CD4-positive, alpha-beta T cell treated with Interferon gamma for 1 hour (primary cell): ENCODE measurements at places on chromosomes 16 and 17.

GRCh38 chr16:80171746-80172145 is 369.0 kb upstream of the DYNLRB2 start:
- no peak for DNase-seq

DNA sequence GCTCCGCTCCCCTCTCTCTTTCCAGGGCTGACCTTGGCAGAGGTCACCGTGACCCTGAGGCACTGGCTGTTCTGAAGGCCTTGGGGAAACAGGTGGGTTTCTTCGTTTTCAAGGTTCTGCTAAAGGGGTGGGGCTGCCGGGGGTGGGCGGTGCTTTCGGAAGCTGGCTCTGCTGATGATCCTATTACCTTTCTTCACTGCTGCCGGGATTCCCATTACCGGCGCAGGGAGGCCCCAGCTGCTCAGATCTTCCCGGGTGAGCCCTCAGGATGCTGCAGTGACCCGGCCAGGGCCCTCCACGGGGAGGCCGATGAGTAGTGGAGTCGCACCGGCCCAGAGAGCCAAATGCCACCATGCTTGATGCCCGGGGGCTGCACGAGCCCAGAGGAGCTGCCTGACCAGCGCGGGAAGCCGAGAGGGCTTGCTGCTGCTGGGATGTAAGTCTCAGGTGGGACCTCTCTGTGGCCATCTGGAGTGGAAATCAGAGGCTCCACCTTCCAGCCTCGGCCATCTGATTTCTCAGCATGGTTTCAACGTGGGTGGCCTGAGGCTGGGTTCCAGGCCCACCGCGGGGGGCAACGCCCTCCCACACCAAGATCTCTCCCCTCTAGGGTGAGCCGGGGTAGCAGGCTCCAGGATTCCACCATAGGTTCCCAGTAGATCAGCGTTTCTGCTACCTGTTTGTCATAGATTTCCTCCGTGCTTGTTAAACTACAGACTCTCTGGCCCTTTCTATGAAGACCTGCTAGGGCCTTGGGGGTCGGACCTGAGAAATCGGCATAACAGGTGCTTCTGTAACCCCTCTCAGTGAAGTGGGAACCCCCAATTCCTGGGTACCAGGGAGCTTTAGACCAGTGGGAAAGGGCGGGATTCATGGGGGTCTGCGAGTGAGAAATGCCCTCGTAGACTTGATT is 21.6 kb upstream of the ADCY7 start:
- DNase-seq, result no peak

- DNase-seq, result peak; percentile 79
Measured at GRCh38 chr16:57757326-57757786, 21.8 kb downstream of the KATNB1 start.

DNA sequence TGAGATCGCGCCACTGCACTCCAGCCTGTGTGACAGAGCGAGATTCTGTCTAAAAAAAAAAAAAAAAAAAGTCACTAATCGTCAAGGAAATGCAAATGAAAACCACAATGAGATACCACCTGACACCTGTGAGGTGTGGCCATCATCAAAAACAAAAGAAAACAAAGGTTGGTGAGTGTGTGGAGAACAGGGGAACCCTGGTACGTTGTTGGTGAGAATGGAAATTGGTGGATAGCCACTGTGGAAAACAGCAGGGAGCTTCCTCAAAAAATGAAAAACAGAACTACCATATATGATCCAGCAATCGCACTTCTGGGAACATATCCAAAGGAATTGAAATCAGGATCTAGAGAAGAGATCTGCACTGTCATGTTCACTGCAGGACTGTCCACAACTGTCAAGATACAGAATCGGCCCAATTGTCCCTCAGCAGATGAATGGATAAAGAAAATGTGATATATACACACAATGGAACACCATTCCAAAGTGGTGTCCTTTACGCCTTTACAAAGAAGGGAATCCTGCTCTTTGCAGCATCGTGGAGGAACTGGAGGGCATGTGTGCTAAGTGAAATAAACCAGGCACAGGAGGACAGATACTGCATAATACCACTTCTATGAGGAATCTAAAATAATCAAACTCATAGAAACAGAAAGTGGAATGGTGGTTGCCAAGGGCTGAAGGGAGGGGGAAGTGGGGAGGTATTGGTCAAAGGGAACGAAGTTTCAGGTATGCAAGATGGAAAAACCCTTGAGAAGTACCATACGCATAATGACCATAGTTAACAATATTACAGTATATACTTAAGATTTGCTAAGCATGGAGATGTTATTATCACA is 63.5 kb upstream of the PLCG2 start:
- DNase-seq, result peak; percentile 32

DNA sequence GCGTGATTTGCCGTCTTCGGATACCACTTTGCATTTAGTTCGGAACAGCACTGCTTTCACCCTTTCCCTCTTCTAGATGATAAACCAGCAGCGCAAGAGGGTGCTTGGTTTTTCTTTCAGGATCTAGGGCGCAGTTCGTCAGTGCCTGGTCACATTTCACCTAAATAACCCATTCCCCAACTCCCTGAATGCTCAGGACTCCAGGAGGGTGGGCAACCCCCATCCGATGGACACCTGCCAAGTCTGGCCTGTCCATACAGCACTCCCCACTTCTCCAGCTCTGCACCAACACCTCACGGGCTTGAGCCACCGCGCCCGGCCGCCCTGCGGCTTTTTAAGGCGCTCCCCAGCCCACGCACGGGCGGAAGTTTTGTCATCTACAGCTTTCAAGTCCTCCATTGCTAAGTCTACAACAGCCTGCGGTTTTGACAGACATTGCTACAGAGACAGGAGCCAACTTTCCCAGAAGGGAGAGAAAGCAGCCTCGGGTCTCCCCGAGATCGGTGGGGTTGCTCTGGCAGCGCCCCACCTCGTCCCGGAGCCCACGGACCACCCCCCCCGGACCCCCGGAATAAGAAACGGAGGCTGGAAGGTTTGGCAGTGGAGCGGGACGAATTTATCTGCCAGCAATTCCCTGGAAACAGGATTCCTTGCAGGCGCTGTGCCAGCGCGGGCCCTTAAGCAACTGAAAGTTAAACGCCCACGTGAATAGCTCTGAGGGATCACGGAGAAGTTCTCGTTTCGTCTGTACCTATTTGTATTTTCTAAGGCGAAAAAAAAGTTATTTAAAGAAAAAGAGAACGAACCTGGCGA is 38.6 kb upstream of the SLFN13 start:
- DNase-seq, result peak; percentile 71

DNA sequence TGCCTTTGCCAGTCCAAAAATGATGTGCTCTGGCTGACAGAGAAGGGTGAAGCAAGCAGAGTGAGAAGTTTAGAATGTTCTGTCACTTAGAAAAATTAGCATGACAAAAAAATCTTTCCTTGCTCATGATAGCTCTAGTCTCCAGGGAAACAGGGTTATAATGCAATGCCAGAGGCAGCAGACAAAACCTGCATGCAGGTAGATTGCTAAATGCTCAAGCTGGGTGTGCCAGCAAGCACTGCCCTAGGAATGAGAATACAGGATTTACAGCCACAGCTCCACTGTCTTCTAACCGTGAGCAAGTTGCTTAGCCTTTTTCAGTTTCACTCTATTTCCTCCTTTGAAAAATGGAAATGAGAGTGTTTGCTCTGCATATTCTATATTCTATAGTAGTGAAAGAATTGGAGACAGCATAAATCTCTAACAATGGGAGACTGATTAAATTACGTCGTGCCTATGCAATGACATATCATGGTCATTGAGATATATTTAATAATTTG is 516.6 kb upstream of the C16orf82 start:
- DNase-seq, result no peak

GRCh38 chr16:67116388-67117311 is 6.9 kb downstream of the PHAF1 start:
- DNase-seq, result no peak

- no peak for DNase-seq
Measured at GRCh38 chr17:82095777-82096708, 2.0 kb downstream of the FASN start.
